ENCODE measurements at places on chromosomes 5 and 9.

DNA sequence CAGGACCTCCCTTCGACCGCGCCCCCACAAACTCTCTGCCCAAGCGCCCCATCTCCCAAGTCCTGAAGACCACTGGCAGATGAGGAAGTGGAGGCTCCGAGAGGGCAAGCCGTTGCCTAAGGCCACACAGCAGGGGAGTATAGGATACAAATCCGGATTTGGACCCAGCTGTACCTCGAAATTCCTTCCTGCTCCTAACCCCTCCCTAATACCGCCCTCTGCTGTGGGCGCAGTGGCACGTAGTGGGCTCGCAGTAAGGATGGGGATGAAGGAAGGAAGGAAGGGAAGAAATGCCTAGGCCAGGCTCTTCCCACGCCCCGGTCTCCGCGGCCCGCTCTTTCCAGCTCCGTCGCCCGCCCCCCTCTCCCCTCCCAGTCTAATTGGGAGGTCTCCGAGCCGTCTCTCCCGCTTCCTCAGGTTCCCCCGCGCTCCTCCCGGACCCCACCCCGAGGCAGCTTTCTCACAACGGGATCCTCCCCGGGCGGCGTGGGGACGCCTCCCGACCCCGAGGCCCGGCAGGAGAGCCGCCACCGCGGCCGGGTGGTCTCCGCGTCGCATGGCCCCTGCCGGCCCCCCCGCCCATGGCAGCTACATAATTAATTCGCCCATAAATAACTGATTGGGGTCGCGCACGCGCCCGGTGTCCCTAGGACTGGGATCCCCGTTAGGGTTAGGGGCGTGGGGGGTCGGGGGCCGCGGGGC is 138.9 kb downstream of the C9orf50 start:
- DNase-seq: no peak

- DNase-seq: no peak
Measured at GRCh38 chr9:78676009-78676408, 379.1 kb downstream of the PSAT1 start.

GRCh38 chr5:111427762-111428161 is 84.6 kb downstream of the STARD4 start:
- no peak for DNase-seq

- DNase-seq: no peak
Measured at GRCh38 chr5:31561946-31562345, 29.8 kb downstream of the C5orf22 start.

DNA sequence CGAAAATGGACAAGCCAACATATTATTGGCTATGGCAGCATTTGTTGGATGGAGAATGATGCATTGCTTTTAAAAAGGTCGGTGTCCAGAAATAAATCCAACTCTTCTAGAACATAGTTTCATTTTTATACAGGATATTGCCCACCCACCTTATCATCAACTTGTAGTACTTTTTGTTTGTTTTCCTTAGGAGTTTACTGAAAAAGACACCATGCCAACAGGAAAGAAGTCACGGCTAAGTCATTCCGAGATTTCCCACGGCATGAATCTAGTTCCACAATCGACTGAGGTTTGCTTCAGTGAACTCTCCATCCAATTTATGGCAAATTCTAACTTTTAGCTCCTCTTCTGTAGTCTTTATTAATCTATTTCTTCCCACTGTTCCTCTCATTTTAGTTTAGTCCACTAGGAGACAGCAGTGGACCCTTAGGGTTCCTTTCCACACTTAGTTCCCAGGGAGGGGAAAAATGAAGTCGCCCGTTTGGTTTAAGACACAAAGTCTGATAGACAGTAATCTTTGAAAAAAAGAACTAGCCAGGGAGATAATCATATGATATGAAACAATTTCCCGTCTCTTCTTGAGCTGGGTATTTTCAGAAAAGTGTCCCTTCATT is 237.5 kb downstream of the AP3B1 start:
- no peak for DNase-seq
